ENCODE measurements at places on chromosomes 7 and 10. TPM values are rescaled to one million over a fixed set of nuclear protein-coding genes. Genes with fewer than 3 reads are reported as not detected.

The OR2A5 gene
- polyA plus RNA-seq = not detected

The ANK3 gene
- polyA plus RNA-seq = not detected

The EN2 gene
- polyA plus RNA-seq = not detected

The TFEC gene
- polyA plus RNA-seq = 13.3 TPM

The FOXP2 gene
- polyA plus RNA-seq = not detected

The PRKCQ gene
- 0.29 TPM for polyA plus RNA-seq

The ASB15 gene
- not detected for polyA plus RNA-seq

The CYP2C19 gene
- not detected for polyA plus RNA-seq

The TMEM140 gene
- 2.9 TPM for polyA plus RNA-seq

The MALRD1 gene
- polyA plus RNA-seq = not detected

The MRPS24 gene
- 79.2 TPM for polyA plus RNA-seq

The RET gene
- 0.14 TPM for polyA plus RNA-seq

The MTPN gene
- 73.6 TPM for polyA plus RNA-seq

The NOS3 gene
- 0.26 TPM for polyA plus RNA-seq

The TMEM184A gene
- not detected for polyA plus RNA-seq

The DDC gene
- polyA plus RNA-seq = not detected

The BCCIP gene
- polyA plus RNA-seq = 61.7 TPM

The MYL10 gene
- not detected for polyA plus RNA-seq

The HUS1 gene
- polyA plus RNA-seq = 45.9 TPM

The IGF2BP3 gene
- 5.3 TPM for polyA plus RNA-seq

The FBXO24 gene
- polyA plus RNA-seq = 0.69 TPM

All from CD14-positive monocyte (primary cell).